Left renal pelvis (tissue), 4 donors: ENCODE measurements at places on chromosomes 7 and 10.

DNA sequence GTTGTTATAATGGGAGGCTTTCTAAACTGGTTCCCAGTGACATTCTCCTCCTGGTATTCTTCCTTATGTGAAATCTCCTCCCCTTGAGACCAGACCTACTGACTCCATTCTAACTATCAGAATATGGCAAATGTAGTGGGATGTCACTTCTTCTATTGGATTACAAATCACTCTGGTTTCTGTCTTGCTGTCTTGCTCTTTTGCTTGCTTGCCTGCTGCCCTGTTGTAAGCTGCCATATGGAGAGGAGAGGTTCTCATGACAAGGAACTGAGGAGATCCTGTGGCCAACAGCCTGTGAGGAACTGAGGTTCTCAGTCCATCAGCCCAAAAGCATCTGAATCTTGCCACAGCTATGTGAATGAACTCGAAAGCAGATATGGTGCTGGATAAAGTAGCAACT, 4.7 kb upstream of the NRCAM start:
- DNase-seq: no peak

DNA sequence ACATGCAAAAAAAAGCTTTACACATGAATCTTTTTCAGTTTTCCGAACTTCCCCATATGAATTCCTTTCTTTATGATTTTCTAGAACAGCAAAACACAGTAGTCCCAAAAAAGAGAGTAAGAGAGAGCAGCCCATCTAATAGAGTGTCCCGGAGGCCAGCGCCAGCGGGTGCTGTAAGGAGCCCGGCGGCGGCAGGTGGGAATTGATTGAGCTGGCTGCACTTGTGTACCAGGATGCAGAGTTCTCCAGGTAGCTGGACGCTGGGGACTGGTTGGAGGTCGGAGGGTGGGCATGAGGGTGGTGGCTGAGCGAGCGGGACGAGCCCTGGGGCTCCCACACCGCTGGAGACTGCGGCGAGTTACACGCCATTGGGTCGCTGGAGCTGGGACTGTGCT, 4.0 kb downstream of the DLX5 start:
- no peak for DNase-seq

- DNase-seq: no peak
Observed at GRCh38 chr10:110912374-110912773, 6.6 kb downstream of the BBIP1 start.

DNA sequence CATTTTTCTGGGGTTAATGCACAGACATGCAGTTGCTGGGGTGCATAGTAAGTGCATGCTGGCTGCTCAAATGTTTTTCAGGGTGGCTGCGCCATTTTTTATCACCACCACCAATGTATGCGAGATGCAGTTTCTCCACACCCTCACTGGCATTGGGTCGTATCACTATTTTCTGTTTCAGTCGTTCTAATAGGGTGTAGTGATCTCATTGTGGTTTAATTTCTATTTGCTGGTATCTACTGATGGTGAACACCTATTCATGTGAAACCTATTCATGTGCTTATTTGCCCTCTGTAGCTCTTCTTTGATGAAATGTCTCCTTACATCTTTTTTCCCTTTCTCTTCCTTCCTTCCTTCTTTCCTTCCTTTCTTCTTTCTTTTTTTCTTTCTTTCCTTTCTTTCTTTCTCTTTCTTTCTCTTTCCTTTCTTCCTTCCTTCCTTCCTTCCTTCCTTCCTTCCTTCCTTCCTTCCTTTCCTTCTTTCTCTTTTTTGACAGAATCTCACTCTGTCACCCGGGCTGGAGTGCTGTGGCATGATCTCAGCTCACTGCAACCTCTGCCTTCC, 84.3 kb downstream of the ELFN1 start:
- DNase-seq: no peak

DNA sequence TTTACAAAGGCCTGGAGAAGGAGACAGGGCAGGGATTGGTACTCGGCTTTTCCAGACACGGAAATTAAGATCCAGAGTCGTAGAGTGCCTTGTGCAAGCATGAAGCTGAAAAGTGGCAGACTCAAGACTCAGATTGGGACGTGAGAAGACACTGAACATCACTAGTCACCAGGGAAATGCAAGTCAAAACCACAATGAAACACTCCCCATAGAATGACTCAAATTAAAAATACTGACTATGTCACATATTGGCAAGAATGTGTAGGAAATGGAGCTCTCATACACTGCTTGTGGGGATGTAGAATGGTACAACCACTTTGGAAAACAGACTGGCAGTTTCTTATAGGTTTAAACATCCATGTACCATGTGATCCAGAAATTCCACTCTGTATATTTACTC, 472.0 kb downstream of the RPS24 start:
- no peak for DNase-seq

GRCh38 chr7:45976485-45976856, 55.4 kb upstream of the IGFBP3 start:
- no peak for DNase-seq

DNA sequence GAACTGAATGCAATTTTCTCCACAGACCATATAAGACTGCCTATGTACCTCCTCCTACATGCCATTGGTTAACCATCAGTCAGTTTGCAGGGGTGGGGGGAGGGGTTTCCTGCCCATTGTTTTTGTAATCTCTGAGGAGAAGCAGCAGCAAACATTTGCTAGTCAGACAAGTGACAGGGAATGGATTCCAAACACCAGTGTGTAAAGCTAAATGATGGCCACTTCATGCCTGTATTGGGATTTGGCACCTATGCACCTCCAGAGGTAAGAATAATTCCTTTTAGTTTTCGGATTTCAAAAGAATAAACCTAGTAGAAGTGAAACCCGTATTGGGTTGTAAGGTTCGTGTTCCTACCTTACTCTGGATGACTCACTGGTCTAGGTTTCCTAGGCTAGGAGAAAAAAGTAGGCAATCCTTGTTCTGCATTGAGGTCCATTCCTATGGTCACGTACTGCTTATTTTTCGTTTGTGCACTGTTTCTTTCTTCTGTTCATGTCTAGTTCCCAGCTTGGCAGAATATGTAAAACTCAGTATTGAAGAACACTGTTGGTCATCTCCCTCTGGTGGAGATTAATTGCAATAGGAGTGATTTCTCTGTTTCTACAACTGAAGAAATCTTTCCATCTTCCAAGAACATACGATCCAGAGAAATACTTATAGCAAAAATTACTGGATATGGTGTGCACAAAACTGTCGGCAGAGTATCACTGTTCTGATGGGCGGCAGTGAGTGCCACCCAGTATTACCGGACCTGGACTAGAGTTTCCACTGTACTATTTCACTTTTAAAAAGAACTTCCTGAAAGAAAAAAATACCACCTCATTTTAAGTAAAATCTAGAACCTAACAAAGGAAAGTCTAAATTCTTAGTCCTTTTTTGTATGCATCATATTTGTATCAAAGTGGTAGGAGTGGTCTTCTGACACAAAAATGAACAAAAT, at the start of gene AKR1C3:
TSS of gene AKR1C3 (plus strand) at position 150 of the 941 bp plus-strand sequence. CDS start at position 181, 31 bp downstream.
- no peak for DNase-seq

DNA sequence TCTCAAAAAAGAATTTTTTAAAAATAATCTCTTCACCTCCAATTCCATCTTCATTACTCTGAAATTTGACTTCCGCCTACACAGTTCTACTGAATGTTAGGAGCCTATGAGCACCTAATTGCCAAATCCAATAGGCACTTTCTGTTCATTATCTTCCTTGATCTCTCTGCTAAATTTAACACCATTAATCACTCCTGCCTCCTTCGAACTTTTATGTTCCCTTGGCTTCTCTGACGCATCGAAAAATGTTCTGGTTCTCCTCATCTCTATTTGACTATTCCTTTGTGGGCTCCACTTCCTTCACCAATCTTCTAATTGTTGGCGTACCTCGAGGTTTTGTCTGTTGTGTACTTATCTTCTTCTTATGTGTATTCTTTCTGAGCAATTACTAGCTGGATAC, 87.3 kb downstream of the MTPN start:
- no peak for DNase-seq

DNA sequence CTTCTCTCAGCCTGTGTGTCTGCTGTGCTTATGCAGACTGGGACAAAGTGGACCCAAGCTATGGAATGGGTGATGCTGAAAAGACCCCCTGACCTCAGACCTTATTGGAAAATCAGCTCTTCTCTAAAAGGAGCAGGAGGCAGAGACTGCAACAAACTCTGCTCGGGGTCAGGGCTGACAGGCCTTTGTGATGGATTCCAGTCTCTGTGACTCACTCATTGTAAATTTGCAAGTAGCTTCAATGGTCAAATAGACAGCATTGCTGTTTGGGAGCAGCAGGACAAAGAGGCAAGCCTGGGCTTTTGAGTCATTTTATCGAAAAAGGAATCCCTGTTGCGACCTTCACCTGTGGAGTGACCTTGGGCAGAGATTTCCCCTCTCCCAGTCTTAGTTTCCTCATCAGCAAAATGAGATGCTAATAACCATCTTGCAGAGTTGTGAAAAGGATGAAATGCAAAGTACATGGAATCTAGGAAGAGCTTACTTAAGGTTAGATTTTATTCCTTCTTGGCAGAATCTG, 26.1 kb upstream of the GPR26 start:
- DNase-seq: no peak

GRCh38 chr10:49760789-49761188, 1.3 kb downstream of the OGDHL start:
- no peak for DNase-seq

GRCh38 chr10:75620356-75620755, 188.9 kb downstream of the LRMDA start:
- no peak for DNase-seq

DNA sequence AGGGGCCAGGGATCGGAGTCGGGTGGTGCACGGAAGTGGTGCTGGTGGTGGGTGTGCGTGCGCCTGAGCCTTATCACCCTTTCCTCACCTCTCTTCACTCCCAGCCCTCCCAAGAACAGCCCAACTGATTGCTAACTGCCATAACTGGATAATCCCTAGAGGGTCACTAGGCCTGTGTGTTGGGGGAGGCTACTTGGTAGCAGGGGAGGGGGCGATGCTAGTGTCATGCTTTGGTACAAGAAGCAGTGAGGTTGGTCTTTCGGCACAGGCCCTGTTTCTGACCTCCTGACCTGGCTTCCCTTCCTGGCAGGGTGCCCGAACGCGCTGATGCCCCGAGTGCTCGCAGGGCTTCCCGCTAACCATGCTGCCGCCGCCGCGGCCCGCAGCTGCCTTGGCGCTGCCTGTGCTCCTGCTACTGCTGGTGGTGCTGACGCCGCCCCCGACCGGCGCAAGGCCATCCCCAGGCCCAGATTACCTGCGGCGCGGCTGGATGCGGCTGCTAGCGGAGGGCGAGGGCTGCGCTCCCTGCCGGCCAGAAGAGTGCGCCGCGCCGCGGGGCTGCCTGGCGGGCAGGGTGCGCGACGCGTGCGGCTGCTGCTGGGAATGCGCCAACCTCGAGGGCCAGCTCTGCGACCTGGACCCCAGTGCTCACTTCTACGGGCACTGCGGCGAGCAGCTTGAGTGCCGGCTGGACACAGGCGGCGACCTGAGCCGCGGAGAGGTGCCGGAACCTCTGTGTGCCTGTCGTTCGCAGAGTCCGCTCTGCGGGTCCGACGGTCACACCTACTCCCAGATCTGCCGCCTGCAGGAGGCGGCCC, 652 bp downstream of the KAZALD1 start:
- no peak for DNase-seq

DNA sequence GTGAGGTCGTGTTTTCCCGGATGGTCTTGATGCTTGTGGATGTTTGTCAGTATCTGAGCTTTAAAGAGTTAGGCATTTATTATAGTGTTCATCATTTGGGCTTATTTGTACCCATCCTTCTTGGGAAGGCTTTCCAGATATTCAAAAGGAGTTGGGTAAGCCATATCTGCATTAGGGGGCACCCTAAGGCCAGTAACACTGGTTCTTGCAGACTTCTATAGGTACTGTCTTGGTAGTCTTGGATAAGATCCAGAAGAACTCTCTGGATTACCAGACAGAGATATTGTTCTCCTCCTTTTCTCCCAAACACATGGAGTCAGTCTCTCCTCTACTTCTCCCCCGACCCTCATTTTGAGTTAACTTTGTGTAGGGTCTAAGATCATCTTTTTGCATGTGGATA, 92.8 kb downstream of the SDK1 start:
- no peak for DNase-seq

GRCh38 chr7:17380736-17381662, 82.5 kb downstream of the AHR start:
- no peak for DNase-seq

- no peak for DNase-seq
Observed at GRCh38 chr7:158611541-158611940, 23.9 kb upstream of the PTPRN2 start.

GRCh38 chr10:65500716-65501115, 1425.1 kb upstream of the LRRTM3 start:
- DNase-seq: no peak

DNA sequence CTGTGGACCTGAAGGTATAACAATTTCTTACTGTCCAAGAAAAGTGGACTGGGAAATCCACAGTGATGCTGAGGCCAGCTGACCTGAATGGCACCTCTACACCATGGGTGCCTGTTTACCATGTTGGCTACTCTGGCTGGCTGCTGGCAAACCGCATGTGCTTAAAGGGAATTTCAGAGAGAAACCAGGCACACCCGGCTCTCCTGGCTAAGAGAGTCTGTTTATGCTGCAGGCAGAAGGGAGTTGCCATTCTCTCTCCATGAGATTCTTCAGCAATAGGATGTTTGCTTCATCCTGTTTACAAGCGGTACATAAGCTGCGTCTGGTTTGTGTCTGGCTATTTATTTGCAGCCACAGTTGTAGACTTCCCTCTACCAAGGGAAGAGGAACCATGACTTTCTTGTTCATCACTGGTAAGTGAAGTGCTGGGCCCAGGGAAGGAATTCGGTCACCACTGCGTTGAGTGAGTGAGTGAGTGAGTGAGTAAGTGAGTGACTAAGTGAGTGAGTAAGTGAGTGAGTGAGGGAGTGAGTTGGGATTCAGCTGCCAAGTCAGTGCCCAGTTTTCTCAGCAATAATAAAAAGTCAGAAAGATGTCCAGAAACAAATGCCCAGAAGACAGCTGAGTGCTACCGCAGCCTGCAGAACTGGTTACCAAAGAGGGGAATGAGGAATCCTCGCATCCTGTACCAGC, 90.4 kb downstream of the COBL start:
- DNase-seq: no peak

- DNase-seq: no peak
Observed at GRCh38 chr10:17512341-17513001, 58.1 kb upstream of the ST8SIA6 start.

DNA sequence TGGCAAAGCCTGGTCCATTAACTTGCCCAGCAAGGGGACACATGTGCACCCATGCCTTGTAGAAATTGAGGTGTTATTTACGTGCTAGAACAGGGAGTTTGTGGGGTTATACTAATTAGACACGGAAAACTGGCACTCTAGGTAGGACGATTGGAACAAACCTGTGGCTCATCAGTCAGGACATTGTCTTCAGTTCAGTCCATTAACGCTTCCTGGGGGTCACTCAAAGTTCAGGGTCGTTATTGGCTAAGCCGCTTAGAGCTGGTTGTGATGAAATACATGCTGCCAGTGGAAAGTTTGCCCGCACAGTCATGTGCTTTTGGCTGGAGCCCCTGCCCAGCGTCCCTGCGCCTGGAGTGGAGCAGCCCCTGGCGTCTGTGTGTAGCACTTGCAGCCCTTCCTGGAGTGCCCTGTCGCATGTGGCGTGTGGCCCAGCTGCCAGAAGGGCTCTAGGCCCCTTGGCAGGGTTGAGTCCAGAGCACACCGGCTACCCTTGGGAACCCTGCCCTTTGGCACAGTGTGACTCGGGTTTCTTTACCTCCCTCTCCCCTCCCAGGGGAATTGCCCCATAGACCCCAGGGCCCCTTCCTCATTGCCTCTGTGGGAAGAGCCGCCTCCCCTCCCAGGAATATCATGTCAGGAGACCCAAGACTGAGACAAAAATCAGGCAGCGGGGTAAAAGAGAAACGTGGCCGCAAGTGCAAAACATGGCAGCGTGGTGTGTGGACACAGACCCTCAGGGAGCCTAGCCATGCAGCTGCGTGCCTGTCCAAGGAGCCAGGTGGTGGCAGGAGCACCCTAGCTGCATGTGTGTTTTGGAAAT, 9.8 kb downstream of the ZNF775 start:
- DNase-seq: no peak
